ENCODE measurements at places on chromosomes 3 and 15.

GRCh38 chr15:84631706-84632272 lies 22.3 kb downstream of the WDR73 start:
- peak; percentile 20 for DNase-seq

GRCh38 chr15:60426870-60427508 lies 29.2 kb upstream of the ANXA2 start:
- DNase-seq = peak; percentile 79

DNA sequence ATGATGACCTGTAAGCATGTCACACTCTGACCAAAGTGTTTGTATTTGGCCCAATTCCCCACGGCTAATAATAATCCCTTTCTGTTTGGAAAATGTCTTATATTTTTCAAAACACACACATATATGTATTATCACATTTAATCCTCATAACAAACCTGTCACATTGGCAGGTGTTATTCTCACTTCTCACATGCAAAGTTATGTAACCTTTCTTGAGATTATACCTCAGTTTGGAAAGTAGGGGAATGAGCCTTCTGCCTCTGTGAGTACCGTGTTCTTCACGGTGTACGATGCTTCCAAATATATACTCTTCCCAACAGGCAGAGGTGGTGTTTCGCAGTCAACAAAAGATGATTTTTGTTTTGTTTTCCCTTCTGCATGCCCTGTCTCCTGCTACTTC lies 205.6 kb downstream of the TP63 start:
- no peak for DNase-seq

- DNase-seq = no peak
These were observed 3.2 kb upstream of the LSG1 start for GRCh38 chr3:194675081-194675640.

DNA sequence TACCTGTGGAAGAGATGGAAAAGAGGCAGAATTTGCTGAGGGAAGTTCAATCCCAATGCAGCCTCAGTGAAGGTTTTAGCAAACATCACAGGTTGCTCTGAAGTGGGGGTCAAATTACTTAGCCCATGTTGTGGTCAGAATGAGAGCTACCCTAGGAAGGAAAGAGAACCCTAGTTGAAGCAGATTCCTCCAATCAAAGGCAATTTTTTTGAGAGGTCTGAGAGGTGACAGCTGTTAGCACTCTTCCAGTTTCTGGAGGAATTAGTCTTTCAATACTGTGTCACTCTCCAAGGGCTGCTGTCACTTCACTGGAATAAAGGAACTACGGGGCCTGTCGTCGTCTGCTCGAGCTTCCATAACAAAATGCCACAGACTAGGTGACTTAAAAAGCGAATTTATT lies 584.2 kb upstream of the DPPA4 start:
- no peak for DNase-seq

DNA sequence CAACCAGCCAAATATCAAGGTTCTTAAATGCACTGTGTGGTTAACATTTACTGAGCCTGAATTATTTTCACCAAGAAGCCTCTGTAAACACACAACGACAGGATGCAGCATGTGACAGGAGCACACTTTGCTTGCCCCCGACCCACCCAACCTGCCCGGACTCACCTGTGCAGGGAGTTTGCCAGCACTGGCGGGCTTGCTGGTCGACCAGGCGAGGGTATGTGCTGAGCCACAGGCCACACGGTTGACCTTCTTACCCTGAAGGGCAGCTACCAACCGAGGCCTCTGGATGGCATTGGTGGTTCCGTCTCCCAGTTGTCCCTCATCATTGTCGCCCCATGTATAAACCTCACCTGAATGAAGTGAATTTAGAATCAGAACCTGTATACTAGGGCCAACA lies 25.7 kb upstream of the OCA2 start:
- DNase-seq = no peak

DNA sequence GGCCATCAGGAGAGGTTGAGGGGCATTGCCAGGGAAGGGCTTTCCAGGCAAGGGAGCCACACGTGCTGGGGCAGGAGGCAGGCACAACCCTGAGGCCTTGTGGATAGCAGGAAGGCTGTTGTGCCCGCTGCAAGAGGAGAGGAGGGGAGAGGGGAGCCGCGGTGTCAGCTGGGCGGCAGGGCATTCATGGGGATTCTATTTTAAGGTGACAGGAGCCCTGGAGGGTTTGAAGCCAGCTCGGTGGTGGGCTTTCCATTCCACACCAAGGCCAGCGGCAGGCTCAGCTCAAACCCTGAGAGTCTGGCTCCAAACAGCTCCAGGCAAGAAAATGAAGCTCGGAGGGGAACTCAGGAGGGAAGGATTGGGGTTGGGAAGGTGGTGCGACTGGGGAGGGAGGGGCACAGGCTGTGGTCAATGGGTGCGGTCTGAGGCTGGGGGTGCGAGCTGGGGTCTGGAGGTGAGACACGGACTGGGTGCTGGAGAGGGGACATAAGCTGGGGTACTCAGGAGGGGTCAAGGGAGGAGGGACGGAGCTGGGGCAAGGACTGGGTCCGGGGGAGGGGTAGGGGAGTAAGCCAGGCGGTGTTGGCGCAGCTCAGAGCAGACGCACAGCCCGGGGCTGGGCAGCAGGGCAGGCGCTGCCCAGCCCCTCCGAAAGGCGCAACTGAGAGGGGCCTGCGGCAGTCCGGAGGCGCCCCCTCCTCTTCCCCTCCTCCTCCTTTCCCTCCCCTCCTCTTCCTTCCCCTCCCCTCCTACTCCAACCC lies 43.4 kb downstream of the TPRA1 start:
- no peak for DNase-seq

GRCh38 chr15:73386886-73387506 lies 18.2 kb upstream of the HCN4 start:
- DNase-seq = no peak

GRCh38 chr3:2908693-2909351 lies 201.4 kb downstream of the IL5RA start:
- no peak for DNase-seq

DNA sequence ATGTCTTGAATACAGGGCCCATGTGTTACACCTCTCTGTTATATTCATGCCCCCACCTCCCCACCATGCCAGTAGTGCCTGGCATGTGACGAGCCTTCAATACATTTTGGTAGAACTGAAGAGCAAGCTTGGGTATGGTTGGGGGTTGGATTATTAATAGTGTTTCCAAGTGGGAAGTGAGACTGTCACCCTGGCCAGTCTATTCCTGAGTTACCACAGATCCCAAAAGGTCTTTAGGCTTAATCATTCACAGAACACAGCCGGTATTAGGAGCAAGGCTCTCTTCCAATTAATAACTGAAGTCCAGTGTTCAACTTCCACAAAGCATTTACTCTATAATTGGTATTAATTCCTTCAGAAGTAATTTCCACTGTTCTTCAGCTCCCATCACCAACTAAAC lies 231.9 kb upstream of the LRTM1 start:
- DNase-seq = no peak

GRCh38 chr3:24406900-24407299 lies 87.8 kb downstream of the THRB start:
- no peak for DNase-seq

DNA sequence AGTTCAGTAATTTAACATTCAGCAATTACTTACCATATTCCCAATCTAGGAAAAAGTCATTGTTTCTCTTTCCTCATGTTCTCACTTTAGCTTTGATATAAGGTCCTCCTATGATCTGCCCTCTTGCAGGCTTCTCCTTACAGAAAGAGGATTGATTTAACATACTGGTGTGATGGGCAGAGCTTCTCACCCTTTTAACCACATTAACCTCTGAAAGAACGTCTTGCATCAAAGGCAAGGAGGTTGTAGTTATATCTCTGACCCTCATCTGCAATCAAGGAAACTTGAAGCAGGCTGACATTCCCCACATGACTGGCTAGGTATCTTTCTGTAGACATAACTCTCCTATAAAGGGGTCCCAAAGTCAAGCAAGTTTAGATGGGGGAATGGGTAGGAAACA lies 39.5 kb downstream of the BTLA start:
- no peak for DNase-seq

DNA sequence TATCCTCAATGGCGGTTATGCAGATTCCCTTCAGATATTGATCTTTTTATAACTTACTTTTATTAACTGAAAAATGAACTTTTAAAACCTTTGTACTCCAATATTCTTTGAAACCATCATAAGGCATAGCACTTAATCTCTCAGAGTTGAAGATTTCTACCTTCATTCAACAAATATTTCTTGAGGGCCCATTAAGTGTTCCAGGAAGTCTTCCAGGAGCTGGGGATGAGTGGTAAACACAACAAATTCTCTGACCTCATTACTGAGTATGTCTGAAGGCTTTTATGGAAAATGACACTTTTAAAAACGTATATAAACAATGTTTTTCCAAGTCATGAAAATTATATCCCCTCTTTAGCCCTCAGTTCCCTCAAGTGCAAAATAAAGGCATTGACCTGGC lies 575.3 kb upstream of the IL12A start:
- DNase-seq = no peak

DNA sequence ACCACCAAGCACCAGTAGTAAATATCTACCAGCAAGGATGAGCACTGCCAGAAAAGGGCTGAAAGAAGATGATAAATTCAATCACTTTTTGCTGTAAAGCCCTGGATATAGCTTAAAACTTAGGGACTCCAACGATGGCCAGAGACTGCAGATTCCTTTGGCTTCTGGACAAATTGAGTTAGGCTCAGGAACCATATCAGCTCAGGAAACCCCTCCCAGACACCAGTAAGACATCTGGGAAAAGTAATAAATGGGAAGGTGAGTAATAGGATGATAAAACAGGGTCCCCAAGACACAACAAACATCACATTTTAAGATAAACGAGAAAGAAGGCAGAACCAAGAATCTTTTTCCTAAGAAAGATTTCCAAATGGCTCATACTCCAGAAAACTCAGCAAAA lies 65.0 kb downstream of the ANP32A start:
- no peak for DNase-seq

DNA sequence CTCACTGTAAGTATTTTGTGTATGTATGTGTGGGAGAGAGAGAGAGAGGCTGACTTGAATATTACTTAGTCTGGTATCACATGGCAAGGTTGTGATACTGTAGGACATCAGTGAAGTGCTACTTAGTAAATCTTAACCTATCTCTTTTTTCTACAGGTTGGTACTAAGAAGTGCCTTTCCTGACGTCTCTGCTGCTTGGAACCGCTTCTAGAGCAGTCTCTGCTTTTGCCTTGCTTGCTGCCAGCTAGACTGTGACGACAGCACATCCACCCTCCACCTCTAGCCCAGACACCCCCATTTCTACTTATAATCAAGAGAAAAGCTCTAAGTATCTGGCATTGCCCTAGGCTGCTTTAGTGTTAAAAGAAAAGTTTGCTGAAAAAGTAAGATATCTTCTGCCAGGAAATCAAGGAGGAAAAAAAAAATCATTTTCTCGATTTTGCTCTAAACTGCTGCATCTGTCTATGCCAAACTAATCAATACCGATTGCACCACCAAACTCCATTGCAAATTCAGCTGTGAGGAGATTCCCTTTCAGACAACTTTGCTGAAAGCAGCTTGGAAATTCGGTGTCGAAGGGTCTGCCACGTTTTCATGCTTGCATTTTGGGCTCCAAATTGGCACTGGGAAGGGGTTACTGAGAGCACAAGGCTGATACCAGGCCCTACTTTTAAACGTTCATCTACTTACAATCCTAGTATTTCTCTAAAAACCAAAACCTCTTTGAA lies 30.7 kb downstream of the MBNL1 start:
- no peak for DNase-seq

DNA sequence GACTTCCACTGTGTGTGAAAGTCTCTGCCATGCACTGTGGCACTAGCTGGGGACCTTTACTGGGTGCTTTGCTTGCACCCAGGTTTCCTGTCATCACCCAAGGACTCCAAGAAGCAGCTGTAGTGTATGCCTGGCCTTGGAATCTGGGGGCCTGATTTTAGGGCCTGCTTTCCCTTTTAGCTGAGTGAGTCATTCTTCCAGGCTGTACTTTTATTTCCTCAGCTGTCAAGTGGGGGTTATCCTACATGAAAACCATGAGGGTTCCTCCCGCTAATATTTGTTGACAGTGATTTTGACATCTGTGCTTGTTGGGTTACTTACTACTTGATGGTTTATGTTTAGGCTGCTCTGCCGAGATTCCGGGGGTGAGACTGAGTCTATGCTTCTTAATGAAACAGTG lies 18.5 kb downstream of the GORASP1 start:
- DNase-seq = no peak

GRCh38 chr15:78715434-78715833 lies 74.4 kb upstream of the CHRNB4 start:
- no peak for DNase-seq

DNA sequence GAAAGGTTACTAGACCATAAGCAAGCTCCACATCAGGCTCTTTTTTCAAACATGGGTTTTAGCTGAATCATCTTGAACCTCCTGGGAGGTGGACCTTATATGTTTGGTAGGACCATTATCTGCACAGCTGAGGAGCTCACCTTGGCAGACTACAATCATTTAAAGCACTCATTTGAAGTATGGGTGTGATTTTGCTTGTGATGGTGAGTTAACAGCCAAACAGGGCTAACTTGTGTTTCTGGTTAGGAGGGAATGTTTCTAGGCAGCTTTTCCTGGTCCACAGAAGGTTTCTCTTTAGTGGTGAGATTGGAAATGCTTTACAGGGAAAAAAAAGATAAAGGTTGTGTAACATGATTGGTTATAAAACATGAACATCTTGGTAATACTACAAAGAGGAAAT lies 61.8 kb downstream of the ARHGEF26 start:
- no peak for DNase-seq

DNA sequence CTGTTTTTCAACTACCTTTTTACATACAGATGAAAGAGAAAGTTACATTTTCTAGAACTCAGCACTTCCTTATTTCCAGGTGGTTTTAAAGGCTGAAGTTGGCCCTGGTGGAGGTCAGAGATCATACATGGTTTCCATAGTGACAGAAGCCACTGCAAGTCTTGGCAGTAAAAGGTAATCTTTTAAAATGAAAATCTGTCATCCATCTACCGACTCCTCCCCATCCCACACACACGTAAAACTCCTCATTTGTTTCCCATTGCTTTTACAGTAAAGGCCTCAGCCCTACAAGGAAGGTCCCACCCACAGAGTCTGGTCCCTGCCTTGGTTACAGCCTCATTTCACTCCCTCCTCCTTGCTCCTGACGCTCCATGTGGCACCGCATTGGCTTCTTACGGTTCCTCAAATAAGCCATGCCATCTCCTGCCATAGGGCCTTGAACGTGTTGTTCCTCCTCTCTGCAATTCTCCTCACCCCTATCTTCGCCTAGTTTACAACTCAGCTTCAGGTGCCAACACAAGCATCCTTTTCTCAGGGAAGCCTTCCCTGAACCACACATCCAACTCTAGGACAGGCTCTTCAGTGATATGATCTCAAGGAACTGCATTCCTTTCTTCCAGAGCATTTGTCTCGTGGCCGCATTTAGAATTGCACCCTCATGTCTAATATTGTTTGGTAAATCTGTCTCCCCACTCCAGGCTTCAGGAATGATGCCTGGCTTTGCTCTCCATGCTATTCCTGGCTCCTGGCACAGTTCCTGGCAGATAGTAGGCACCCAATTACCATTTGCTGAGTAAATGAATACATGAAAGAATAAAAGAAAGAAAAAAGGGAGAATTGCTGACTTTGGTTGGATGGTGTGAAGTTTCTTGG lies 2.6 kb downstream of the CYP19A1 start:
- DNase-seq = no peak

Data from AG10803 (cell line).